Daoy (cell line): ENCODE measurements at places on chromosomes 11 and 22. TPM values are rescaled to one million over a fixed set of nuclear protein-coding genes. Genes with fewer than 3 reads are reported as not detected.

GVQW3 gene
- total RNA-seq: 0.34 and 0.57 TPM in 2 replicates

OR6A2 gene
- 0.06 TPM in 1 of 2 replicates, not detected in the other for total RNA-seq

GRCh38 chr22:43101306-43101705 lies 9.2 kb upstream of the BIK start:
- DNase-seq: no peak

DNA sequence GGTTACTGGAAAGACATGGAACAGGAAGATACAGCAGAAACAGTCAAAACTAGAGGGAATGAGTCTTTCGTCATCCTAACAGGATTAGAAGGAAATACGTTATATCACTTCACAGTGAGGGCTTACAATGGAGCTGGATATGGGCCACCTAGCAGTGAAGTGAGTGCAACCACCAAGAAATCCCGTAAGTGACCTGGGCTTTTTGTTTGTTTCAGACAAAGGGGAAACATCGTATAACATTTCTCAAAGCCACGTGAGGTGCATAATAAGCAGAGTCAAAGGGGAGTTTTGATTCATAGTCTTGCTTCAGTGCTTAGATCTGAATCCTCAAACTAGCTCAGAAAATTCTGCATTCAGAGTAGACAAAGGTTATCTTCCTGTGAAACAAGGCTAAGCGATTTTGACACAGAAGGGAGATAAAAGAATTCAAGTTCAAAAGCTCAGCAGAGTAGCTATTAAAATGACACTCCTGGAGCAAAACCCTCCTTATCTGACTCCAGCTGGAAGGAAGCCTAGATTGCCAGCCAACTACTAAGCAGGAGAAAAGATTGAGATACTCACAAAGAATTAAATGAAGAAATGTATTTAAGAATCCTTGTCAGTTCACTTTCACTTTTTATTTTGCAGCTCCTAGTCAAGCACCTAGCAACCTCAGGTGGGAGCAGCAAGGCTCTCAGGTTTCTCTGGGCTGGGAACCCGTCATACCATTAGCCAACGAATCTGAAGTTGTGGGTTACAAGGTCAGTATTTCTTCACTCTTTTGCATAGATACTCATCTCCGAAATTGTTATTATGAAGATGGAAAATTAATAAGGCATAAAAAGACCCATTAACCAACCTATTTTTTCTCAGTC lies 346.4 kb upstream of the ARHGAP42 start:
- DNase-seq: no peak

DNA sequence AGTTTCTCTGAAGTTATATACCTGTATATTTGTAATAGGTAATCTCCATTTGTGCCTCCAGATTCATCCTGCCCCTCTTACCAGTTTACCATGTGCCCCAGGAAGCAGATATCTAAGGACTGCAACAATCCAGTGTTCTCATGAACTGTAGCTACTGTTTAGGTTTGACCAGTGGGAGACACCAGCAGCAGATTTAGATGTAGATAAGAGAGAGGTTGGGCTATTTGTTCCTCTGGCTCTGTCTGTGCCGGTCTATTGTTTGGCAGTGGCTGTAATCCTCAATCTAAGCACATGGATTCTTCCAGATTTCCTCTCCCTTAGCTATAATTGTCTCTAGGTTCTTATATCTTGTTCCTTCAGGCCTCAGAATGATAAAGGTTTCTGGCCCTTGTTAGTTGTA lies 88.4 kb downstream of the ANO3 start:
- no peak for DNase-seq

JAML gene
- total RNA-seq: not detected in 2 replicates

DNA sequence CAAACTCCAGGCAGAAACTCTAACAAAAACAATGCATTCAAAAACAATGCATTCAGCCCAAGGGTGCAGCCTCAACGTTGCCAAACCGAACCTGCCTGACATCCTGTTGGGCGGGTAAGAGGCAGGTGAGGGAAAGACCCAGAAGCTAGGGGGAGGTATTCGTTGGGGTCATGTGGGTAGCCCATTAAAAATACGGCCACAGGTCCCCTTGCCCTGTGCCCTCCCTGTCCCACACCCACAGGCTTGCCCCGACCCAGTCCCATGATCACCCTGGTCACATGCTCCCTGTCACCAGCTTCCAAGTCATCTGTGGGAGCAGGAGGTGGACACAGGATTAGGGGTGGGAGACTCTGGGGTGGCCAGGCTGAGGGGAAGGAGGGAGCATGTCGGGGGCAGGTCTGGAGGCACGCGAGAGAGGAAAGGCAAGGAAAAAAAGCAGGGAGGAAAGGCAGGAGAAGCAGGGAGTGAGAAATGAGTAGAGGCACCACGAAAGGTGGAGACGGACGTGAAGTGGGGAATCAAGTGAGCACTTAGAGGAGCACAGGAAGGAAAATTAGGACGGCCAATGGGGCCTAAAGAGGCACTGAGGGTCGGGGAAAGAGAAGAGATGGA lies 683 bp downstream of the PLA2G6 start:
- DNase-seq: peak; percentile 25

TPBGL gene
- not detected in 2 replicates for total RNA-seq

DNA sequence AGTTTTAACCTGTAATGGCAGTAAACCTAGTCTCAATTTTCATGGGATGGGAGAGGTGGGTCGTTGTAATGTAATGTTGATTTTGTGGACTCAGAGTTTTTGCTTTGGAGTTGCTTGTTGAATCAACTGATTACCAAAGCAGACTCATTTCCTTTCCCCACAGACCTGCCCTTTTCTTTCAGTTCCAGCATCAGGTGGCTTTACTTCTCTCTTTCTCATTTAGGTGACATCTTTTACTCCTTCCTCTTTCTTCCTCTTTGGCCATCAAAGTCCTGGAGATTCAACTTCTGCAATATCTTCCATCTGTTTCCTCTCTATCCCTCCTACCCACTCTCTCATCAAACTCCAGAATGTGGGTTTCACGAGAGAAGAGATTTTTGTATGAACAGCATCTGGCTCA lies 313.9 kb downstream of the TMEM135 start:
- no peak for DNase-seq

DNA sequence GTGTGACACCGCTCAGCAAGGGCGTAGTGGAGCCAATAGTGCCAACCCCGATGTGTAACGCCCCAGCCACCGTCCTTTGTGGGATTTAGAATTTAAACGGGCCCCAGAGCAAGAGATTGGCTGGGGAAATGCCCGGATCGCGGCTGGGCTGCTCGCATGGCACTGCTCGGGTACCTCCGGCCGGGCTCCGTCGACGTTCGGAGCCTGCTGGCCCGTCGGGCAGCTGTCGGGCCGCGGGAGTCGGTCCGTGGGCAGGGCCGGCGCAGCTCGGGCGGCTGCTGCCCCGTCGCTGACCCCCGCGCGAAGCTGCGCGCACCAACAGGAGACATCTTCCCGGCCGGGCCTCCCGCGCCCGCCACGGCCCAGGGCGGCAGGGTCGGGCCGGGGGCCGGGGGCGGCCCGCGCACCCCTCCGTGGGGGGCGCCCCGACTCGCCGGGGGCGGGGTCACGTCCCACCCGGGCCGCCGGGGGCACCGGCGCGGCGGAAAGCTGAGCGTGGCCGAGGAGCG lies 1.3 kb upstream of the KDM2A start:
- no peak for DNase-seq

GRCh38 chr11:83612891-83613766 lies 327.0 kb upstream of the CCDC90B start:
- no peak for DNase-seq
